Activated T-cell treated with anti-CD3 and anti-CD28 coated beads, Interleukin-2, amount 50 U/mL, for 24 hours (primary cell): ENCODE measurements at places on chromosomes 2 and 18.
A peak's percentile ranks its signal among the peaks of the same experiment; 100 is the strongest.

GRCh38 chr2:105582952-105583660 is 161.6 kb upstream of the NCK2 start:
- DNase-seq, result no peak

- peak; percentile 54 for DNase-seq
Observed at GRCh38 chr2:105143467-105144151, 97.9 kb upstream of the GPR45 start.

- no peak for DNase-seq
Observed at GRCh38 chr2:29724282-29724681, 197.1 kb downstream of the ALK start.

DNA sequence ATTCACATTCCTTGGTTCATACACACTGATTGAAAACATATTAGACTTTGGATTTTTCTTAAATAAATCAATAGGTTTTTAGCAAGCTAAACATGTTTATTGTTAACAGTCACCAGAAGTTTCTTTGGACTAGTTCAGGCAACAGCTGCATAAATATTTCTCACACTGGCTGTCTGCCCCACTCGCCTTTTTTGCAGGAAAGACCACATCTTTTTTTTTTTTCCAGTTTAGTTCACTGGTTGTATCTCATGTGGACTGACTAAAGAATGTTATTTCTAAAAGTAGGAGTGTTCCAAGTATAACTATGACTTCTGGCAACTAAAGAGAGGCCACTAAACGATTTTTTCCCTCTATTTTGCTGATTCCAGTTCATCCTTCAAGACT is 31.1 kb downstream of the SLC40A1 start:
- no peak for DNase-seq

DNA sequence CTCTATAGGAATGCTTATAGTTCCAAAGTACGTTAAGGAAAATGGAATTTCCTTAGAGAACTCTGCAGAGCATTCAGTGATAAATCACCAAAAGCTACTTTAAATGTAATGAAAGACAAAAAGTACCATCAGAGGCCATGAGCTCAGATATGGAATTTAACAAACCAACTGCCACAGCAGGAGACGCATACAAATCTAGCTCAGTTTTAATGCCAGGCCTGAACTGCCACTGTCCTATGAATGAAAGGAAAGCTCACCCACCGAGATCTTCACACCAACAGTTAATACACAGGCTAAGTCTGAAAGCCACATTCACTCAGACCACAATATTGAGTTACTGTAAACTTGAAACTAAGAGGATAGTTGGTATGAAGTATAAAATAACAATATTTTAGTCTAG is 126.8 kb downstream of the ZNF516 start:
- no peak for DNase-seq

DNA sequence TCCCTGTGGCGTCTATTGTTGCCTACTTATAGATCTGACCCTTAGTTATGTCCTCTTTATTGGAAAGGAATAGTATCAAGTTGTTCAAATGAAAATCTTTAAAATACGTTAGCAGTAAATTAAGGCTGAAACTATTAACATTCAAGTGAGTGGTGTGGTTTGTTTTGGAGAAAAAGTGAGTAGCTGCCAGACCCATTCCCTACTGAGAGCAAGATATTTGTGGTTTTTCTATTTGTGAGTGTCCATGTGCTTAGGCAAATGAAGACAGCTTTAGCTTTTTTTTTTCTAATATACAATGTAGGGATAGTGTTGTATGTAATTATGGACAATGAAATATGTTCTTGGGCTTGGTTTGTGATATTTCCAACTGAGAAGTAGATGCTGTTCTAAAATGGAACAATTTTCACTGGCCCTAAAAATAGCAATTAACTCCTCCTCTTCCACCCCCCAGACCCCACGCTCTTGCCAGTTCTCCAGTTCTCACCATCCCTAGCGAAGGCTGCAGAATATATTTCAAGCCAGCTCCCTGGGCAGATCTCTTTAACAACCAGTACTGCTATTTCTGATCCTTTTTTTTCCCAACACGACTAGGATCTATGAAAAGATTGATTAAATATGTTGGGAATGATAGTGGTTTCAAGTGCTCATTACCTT is 83.1 kb downstream of the CCDC85A start:
- DNase-seq, result no peak

GRCh38 chr18:3440341-3440740 is 9.6 kb upstream of the TGIF1 start:
- DNase-seq, result no peak

DNA sequence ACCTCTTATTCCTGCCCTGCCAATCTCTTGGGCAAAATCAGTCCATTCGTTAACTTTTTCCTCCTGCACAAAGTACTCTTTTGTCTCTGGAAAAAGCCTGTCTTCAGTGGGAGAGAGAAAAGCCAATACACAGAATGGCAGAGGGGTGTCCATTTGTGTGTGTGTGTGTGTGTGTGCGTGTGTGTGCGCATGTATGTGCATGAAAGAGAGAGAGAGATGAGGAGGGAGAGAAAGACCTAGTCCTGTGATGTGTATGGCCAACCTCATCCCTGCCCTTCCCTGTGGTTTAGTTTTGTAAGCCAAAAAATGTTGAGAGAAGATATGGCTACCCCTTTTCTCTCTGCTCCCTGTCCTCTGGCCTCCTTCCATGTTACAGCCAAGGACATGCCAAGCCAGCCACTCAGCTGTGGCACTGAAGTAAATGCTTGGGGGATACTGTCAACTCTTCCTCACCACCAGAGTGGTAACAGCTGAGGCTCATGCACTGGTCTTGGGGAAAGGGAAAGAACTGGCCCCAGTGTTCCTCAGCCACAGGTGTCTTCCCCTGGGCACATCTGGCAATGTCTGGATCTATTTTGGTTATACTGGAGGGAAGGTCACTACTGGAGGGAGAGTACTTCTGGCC is 10.6 kb downstream of the SLC4A5 start:
- no peak for DNase-seq

DNA sequence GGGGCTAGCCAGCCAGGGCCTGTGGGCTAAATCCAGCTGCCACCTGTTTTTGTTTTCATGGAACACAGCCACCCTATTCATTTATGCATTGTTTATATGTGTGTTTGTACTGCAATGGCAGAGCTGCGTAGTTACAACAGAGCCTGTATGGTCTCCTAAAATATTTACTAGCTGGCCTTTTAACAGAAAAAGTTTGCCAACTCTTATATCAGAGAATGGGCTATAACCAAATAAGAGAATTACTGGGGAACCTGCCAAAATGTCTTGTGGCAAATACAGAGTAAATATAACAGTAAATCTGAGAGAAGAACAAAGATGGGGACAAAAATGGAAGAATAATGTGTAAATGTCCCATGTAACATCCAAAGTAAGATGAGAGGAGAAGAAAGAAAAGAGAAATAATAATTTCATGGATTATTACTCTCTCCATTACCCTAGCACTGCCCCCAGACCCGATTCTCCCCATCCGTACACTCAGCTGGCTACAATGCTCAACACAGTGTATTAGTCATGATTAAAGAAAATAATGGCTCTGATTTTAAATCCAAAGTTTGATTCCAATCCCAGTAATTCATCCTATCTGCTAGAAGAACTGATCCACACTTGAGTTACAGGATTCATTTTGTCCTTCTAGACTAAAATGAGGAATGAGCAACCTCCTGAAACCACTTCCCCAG is 249.3 kb downstream of the LRATD1 start:
- DNase-seq, result no peak

DNA sequence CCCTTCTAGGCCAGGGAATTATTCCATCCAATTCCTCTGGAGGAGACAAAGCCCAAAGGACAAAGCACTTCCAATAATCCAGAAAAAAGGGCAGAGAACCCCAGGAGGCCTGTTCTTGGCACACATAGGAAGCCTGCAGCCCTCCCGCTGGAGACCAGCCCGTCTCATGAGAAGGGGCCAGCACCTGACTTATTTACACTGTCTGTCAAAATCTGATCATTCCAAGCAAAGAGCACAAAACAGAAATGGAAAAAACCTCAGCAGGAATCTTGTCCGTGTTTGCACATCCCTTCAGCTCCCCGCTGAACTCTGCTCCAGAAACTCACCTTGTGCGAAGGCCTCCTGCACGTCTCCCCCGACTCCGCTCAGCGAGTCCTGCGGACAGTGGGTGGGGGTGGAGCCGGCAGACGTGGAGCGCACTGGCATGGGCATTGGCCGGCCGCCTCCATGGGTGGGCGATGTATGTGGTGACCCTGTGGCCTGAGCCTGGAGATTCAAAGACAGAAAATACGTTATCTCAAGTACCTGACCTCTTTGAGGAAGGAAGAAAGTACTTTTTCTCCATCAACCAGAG is 46.2 kb upstream of the DNMT3A start:
- no peak for DNase-seq

DNA sequence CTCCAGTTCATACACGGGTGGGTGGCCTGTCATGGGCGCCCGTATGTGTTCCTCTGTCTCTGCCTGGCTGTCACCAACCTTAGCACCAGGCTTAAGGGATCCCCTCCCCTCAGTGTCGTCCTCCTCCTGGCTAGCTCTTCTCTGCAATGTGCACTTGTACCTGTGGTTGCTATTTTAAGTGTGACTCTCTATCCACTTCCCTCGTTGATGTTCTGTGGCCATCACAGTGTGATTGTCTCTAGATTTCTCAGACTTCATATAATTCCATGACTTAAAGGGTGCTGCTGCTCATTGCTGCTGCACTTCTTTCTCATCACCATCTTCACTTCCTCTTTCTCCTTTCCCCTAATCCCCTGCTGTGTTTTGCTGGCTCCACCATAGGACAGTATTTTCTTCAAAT is 143.4 kb downstream of the EML6 start:
- DNase-seq, result no peak

DNA sequence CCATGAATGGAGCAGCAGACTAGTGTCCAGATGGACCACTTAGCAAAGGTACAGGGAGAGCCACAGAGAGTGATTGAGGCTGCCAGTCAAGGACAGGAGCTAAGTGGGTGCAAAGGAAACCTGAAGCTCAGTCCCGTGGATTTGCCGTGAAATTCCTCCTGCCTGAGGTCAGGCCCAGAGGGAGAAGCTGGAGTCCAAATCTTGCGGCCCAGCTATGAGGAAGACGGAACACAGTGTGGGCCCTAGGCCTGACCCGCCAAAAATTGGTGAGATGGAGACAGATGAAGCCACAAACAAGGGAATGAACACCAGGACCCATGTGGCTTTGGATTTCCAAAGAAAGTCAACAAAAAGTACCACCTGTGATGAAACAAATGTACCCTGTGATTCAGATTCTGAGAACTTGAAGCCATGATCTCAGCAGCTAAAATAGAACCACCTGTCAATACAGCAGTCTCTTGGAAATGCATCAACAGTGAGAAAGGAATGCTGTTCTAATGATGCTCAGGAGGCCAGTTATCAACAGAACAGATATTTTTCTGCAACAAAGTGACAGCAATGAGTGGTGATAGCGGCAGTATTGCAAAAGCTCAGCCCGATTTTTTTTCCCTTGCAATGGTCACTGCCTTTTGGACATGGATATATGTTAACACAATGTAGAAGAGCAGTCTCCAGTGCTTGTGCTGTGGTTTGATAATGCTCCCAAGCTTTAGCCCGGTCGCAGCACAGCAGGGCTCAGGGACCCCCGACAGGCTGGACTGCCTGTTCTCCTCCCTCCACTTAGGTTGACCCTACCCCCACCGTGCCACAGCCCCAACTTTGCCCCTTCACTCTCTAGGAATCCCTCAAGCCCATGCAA is 10.7 kb downstream of the COL6A3 start:
- no peak for DNase-seq

DNA sequence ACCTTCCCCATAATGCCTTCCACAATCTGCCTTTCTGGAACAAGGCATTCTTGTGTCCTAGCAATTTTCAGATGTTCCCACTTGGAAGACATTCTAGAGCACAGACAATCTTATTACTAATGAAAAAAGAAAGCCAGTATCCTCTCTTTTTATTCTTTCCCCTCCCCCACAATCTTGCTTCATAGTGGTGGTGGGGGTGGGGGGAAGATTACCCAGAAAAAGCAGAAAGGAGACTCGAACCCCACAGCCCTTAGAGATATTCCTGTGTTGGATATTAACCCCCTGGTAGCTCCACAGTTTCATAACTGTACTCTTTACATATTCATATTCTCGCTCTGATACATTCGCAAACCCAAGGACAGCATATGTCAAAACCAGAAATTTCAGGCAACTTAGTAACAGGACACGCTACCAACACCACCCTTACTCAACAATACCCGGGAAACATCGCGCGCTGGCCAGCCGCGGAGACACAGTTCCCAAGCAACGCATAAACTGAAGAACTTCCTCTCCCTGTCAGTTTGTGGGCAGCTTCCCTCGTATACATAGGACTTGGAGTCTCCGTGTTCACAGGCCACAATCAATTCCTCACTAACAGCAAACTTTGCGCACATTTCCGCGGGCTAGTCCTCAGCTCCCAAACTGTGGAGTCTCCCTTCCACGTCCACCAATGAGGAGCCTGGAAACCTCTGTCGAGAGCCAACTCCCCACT is 793 bp downstream of the NR4A2 start:
- DNase-seq, result peak; percentile 60
